ENCODE measurements at places on chromosomes 7 and 10. TPM values are rescaled to one million over a fixed set of nuclear protein-coding genes. Genes with fewer than 3 reads are reported as not detected.
A peak's percentile ranks its signal among the peaks of the same experiment; 100 is the strongest.

DNA sequence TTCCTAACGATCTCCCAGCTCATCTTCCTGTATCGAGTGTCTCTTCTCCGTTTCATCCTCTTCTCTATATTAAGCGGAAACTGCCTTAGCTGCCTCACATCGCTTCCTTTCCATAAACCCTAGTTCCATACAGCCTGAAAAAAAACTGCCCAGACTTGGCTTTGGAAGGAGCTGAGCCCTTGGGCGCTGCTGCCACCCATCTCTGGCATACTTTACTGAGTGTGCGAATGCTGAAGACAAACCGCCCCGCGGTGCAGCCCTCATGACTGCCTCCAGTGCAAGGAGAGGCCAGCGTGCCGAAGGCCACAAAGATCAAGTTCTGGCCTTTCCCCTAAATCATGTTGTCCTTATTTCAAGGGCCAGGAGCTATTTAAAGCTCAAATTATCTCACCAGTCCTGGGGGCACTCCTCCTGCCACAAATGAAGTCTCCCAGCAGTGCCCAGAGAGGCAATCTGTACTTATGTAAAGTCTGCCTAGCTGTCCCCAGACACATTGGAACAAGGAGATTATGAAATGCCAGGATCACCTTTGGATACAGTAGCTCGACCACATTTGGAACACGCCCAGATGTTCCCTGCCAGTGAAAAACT lies 25.2 kb downstream of the YWHAG start:
- DNase-seq, result no peak

DNA sequence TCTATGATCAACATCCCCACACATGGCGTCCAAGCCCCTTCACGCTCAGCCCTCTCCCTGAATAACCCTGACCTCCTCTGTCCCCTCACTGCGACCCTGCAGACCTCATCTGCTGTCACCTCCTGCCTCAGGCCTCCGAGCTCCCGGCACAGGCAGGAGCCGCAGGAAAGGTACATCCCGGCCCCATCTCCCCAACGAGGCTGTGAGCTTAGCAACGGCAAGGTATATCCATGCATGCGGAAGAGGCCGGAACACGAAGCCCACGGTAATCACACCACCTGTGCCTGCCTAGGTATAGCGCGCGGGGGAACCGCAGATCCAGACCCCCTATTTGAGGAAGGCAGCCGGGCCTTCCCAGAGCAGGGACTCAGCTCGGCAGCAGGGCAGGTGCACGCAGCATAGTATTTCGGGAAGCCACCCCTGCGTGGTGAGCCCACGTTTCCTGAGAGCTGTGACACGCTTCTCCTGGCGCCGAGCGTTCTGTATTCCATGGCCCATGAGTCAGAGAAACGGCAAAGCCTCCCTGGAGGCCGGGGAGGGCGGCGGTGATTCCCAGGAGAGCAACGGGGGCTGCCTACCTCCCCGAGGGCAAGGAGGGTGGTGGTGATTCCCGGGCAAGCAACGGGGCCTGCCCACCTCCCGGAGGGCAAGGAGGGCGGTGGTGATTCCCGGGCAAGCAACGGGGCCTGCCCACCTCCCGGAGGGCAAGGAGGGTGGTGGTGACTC lies 50.1 kb upstream of the DNAAF5 start:
- no peak for DNase-seq

- DNase-seq, result no peak
These were observed 218.5 kb upstream of the STK17A start for GRCh38 chr7:43364391-43364790.

GRCh38 chr7:36638140-36638539 lies 86.2 kb downstream of the AOAH start:
- no peak for DNase-seq

DNA sequence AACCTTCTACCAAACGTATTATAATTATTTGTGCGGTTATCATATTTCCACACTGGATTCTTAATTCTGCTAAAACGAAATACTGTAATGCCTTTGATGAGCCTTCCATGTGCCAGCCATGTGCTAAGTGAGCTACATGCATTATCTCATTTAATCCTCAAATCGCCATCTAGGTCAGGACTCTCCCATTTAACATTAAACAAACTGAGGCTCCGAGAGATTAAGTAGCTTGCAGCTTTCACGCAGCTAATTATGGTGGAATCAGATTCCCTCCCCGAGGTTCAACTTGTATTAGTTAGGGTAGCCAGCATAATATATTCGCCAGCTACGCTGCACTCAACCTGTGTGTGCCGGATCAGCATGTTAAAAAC lies 798 bp upstream of the TSPAN33 start:
- DNase-seq, result no peak

- DNase-seq, result no peak
These were observed 191.5 kb downstream of the DIP2C start for GRCh38 chr10:497898-498451.

DNA sequence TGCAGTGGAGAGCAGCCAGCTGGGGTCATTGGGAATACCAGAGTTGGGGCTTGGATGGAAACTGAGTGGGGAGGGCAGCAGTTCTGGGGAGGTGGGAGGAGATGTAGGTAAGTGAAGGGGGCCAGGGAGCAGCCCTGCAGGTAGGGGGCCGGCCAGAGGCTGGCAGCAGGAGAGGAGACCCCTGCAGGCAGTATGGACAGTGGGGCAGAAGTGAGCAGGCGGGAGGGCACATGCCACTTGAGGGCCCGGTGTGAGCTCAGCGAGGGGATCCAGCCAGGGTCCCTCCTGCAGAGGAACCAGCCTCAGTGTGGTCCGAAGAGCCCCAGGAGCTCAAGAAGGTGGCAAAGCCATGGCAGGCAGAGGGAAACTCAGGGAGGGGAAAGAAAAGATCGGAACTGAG lies 75.4 kb downstream of the WDR11 start:
- DNase-seq, result no peak

DNA sequence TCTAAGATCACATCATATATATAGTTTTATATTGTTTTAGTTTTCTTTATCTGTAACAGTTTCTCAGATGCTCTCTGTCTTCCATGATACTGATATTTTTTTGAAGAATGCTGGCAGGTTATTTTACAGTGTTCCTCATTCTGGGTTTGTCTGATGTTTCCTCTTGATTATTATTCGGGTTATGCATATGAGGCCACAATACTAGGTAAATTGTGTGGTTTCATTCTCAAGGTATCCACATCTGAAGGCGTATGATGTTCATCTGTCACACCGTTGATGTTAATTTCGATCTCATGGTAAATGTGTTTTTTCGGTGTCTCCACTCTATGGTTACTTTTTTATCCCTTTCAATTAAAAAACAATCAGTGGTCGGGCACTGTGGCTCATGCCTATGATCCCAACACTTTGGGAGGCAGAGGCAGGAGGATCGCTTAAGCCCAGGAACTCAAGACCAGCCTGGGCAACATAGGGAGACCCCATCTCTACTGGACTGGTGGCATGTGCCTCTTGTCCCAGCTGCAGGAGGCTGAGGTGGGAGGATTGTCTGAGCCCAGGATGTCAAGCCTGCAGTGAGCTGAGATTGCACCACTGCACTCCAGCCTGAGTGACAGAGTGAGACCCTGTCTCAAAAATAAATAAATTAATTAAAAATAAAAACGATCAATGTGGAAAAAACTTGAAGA lies 108.9 kb downstream of the TPST1 start:
- no peak for DNase-seq

DNA sequence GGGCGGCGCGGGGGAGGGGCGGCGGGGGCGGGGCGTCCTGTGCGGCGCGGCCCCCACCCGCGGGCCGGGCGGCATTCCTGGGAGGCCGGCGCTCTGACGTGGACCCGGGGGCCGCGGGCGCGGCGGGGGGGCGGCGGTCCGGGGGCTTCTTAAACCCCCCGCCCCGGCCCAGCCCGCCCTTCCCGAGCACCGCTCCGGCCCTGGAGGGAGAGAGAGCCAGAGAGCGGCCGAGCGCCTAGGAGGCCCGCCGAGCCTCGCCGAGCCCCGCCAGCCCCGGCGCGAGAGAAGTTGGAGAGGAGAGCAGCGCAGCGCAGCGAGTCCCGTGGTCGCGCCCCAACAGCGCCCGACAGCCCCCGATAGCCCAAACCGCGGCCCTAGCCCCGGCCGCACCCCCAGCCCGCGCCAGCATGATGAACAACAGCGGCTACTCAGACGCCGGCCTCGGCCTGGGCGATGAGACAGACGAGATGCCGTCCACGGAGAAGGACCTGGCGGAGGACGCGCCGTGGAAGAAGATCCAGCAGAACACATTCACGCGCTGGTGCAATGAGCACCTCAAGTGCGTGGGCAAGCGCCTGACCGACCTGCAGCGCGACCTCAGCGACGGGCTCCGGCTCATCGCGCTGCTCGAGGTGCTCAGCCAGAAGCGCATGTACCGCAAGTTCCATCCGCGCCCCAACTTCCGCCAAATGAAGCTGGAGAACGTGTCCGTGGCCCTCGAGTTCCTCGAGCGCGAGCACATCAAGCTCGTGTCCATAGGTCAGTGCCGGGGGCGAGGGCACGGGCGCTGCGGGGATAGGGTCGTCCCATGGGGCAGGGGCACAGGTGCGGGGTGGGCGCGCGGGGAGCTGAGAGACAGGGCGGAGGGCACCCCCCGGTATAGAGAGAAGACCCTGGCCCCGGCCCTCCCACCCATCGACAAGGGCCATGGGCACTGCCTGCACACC lies at the start of gene FLNC:
Gene FLNC, plus strand, starts transcription at position 176 of the 947 bp plus-strand sequence. Its CDS starts 232 bp downstream, at position 408.
- peak; percentile 74 for DNase-seq

DNA sequence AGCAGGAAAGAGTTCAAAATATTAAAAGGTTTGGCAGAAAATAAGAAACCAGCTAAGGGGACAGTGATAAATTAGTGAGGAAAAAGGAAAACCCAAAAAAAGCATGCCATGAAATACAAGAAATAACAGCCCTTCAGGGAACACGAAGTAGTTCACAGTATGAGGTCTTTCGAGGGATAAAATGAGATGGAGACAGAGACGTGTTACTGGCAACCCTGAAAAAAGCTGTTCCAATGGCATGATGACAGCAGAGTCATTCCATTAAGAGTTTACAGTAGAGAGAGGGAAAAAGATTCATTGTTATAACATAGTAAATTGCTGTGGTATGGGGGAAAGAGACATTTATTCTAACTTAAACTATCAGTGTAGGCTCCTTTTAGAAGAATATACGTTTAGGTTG lies 391.2 kb downstream of the ANKRD7 start:
- no peak for DNase-seq

GRCh38 chr7:150944066-150945042 lies 33.8 kb downstream of the KCNH2 start:
- DNase-seq, result no peak

- DNase-seq, result no peak
These were observed 28.1 kb downstream of the PTPRZ1 start for GRCh38 chr7:121901026-121901425.

GRCh38 chr10:68440898-68441297 lies 30.9 kb downstream of the DNA2 start:
- DNase-seq, result no peak

DNA sequence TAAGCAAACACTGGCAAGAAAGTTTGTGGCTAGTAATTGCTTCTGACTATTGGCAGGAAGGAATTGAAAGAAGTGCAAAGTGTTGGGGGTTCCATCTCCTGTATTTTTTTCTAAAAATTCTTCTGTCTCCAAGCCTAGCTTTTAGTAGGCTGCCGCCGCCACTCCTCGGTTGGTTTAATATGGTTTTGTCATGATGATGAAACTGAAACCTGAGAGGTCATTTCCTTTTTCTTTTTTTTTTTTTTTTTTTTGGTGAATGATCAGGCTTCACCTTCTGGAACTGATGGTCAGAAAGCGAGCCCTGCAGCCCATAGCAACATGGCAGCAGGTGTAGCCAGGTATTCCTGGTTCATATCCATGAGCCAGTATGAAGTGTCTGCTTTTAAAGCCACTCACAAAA lies 75.3 kb upstream of the AGBL3 start:
- no peak for DNase-seq

DNA sequence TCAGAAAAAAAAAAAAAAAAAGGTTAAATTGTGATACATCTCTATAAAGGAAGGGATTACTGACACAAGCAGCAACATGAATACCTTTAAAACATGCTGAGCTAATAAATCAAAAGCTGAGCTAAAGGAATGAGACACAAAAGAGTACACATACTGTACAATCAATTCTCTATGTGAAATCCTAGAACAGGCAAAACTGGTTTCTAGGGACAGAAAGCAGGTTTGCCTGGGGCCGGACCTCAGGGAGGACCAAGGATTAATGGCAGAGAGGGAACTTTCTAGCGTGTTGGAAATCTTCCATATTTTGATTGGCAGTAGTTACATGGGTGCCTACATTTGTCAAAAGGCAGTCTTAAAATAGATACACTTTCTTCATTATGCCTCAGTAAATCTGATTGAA lies 52.5 kb downstream of the KLRG2 start:
- no peak for DNase-seq

GRCh38 chr10:104307576-104308438 lies 30.5 kb downstream of the ITPRIP start:
- DNase-seq, result no peak

DNA sequence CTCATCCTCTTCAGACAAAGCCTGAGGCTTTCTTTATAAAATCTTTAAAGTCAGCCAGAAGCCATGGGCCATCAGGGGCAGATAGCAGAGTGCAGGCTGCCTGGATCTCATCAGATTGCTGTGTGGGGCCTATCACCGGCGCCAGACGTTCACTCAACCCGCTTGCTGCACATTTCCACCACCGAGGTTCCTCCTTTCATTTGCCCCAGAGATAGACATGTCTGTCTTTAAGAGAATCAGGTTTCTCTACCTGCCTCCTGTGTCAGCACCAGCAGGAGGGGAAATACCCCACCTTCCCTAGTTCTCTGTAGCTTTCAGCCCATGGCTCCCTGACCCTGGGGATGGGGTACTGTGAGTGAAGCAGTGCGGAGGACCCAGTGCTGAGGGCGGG lies 22.0 kb downstream of the SLC18A2 start:
- DNase-seq, result no peak

GRCh38 chr10:79101560-79102497 lies 33.1 kb downstream of the ZMIZ1 start:
- peak; percentile 46 for DNase-seq

GRCh38 chr7:49001610-49002033 lies 77.3 kb downstream of the CDC14C start:
- DNase-seq, result no peak

DNA sequence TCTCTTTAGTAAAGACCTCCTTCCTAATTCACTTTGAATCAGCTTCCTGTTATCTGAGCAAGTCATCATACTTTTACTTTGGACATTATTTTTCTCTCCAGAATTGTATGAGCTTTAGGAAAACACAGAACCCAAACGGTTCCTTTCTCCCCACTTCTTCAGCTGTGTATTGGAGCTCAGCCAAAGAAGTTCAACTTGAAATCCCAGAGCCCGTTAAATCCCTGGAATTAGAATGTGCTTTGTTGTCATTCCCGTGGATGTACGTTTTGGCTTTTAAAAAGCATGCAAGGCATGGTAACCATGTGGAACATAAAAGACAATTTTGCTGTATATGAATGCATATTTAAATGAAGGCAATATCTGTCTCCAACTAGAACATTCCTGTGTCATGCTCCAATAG lies 46.6 kb downstream of the AGMO start:
- no peak for DNase-seq

Gene CUZD1
- total RNA-seq, result 0.77 TPM

Gene IQCE
- total RNA-seq, result 7.6 TPM

Gene SPAG6
- total RNA-seq, result 0.74 TPM

Gene OR2A42
- not detected for total RNA-seq

Gene SAMD8
- 6.7 TPM for total RNA-seq

Gene EXOSC1
- 49.1 TPM for total RNA-seq

Gene SVOPL
- total RNA-seq, result 0.03 TPM

Gene TFR2
- 2.4 TPM for total RNA-seq

Gene NKX1-2
- total RNA-seq, result not detected

Gene MAD1L1
- total RNA-seq, result 133 TPM

Gene MBL2
- total RNA-seq, result not detected

Gene CYP2E1
- 2.5 TPM for total RNA-seq
